NCI-H1048 (cell line): ENCODE measurements at places on chromosomes 7 and 10.

DNA sequence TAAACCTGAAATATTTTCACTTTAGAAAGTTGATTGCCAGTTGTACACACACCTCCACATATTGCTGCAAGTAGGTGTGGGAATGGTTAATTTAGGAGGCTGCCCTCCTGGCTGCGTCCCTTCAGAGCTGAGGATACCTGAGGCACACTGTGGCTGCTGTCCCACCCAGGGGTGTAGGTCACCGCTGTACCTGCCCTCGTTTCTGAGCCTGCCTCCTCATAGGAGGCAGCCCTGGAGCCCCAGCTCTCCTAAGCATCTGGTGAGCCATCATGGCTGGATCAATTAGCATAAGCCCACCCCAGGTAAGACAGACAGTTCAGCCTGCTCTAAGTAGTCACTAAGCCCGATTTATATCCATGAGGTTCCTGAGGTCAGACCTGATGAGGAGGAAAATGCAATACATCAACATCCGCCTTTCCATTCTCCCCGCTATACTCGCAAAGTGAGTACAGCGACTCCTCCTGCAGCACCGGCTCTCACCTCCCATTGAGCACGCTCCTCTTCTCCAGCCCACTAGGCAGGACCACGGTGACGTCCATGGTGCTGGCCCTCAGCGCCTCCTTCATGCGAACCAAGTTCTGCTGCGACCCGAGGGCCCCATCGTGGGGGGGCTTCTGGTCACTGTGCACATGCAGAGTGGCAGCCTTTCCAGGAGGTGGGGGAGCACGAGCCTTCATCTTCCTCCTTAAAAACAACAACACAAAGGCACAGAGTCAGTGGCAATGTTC lies 97.2 kb downstream of the COBL start:
- no peak for DNase-seq

DNA sequence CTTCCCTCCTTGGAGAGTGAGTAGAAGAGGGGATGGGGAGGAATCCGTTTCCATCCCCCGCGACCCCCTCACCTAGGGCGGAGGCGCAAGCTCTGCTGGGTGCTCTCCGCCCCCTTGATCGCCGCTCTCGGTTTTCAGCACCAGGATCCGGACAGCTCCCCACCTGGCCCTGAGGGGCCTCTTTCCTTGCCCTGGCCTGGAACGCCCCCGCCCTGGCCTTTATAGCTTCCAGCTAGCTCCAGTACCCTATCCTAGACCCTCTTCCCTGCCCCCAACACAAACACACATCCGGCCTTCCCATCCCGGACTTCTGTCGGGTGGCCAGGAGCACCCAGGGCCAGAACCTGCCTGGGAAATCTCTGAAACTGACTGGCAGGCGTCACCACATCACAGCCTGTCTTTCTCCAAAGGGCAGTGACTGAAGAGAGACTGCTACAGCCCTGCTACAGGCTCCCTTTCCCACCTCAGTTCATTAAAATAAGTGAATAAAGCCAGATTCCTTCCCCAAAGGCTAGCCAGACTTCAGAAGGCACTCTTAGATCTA lies 72.3 kb upstream of the LEP start:
- DNase-seq = no peak

DNA sequence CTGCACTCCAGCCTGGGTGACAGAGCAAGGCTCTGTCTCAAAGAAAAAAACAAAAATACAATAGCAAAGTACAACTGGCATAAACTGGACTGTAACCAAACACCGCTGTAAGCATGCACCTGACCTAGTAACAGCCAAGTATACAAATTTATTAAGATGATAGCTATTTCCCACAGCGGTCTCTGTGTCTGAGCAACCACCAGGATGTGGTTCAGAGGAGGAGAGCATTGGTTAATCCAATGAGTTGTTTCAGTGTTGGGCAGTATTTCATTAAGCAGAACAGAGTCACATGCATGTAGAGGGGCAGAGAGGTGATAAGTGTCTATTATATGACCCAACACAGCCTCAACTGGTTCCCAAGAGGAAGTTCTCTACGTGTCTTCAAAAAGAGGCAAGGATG lies 4.0 kb downstream of the SLC16A12 start:
- DNase-seq = no peak

- no peak for DNase-seq
These were observed 420.9 kb upstream of the MGMT start for GRCh38 chr10:129046065-129046681.

- no peak for DNase-seq
These were observed 26.8 kb upstream of the HDAC9 start for GRCh38 chr7:18468795-18469194.

DNA sequence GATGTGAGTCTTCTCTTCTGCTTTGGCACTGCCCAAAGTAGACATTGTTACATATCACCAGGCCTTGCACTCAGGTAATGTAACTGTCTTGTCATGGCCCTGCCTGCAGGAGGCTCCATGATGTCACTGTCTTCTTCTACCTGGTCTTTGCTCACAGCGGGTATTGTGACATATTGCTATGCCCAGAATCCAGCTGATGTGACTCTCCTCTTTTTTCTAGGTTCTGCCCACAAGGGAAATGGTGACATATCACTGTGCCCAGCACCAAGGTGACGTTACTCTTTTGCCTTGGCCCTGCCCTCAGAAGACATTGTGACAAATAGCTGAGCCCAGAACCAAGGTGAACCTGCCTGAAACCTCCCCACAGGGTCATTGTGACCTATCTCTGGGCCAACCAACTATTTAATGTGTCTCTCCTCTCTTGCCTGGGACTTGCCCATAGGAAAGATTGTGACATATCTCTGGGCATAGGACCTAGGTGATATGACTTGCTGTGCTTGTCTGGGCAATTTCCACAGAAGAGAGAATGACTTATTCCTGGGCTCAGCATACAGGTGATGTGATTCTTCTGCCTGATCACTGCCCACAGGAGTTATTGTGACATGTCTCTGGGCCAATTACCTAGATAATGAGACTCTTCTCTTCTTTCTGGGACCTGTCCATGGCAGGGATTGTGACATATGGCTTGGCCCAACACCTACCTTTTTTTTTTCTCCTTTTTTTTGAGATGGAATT lies 26.5 kb upstream of the ZNF107 start:
- no peak for DNase-seq

- DNase-seq = no peak
These were observed 119.8 kb downstream of the OAT start for GRCh38 chr10:124298891-124299290.

- no peak for DNase-seq
These were observed 94.2 kb downstream of the NRBF2 start for GRCh38 chr10:63227207-63227895.

- DNase-seq = no peak
These were observed 23.7 kb downstream of the GBF1 start for GRCh38 chr10:102269017-102269416.

- DNase-seq = no peak
These were observed 15.3 kb downstream of the EPHB6 start for GRCh38 chr7:142870147-142870559.

GRCh38 chr7:45082031-45082830 lies 6.5 kb downstream of the NACAD start:
- DNase-seq = no peak

DNA sequence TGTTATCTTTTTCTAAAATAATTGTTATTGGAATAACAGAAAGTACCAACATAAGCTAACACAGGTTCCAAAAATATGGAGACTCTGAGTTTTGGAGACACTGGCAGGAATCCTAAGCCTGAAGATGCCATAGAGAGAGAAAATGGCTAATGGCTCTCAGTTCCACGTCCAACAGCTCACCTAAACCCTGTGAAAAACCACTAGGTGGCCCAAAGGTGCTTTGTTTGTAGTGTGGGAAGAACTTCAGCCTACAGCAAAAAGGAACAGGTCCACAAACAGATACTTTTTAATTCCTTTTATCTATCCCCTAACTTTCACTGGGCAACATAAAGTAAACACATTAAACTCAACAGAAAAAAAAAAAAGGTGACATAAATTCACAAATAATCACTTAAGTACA lies 272.3 kb downstream of the SEMA3D start:
- DNase-seq = no peak
